ENCODE measurements at places on chromosomes 3 and 15.

DNA sequence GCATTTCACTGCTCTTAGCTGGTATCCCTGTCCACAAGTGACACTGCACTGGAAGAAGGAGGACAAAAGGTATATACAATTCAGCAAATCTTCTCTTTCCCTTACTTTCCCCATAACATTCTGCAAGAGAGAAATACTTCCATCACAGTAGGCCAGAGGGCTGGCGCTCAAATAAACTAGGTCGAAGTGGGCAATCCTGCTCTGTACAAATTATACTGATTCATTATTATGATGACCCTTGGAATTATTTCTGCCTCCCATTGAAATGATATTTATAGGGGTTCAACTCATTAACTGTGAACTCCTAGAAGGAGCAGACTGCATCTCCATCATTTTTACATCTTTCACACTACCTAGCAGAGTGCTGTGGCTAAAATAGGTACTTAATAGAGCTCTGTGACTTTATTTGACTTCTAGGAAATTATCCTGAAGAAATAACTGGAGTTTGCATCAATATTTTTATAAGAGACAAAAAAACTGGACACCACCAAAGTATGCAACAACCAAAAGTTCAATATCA, 80.7 kb downstream of the ADAMTS9 start:
- DNase-seq, result no peak

DNA sequence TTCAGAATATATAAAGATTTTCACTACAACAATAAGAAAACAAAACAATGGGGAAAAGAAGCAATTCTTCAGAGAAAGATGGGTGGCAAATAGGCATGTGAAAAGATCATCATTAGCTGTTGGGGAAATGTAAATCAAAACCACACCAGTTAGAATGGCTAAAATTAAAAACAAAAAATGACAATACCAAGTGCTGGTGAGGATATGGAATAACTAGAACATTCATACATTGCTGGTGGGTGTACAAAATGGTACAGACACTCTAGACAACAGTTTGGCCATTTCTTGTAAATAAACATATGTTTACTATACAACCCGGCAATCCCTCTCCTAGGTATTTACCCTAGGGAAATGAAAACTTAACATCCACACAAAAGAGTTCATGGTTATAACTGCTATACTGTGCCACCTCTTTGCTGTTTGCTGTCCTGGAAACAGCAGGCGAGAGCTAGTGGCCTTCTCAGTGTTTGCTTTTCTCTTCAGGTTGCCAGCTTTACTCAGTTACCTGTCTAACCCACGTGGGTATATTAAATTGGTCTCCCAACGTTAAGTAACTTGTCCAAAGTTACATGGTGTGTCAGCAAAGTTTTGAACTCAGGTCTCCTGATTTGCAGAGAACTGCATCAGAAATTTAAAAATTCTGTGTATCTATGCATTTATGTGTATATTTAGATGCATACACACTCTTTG, 4.6 kb upstream of the NIT2 start:
- no peak for DNase-seq

- no peak for DNase-seq
Measured at GRCh38 chr3:105353485-105354161, 13.1 kb upstream of the ALCAM start.

DNA sequence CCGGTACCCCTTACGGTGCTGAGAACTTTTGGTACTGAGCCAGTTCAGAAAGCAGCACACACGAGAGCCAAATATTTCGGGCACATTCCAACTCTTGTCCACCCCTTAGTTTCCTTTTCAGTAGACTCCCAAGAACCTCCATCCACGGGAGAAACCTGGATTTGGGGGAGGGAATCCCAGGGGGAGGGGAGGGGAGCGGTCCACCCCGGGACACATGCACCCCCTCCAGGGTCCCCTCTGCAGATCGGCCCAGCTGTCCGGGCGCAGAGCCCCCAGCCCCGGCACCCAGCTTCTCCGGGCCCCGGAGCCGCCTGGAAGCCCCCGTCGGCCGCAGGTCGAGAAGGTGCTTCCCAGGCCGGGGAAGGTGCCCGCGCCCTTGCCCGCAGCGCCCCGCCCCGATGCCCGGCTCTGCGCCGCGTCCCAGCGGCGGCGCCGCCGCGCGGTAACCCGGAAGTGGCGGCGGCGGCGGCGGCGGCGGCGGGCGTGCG, 455 bp upstream of the ABHD17C start:
- no peak for DNase-seq

DNA sequence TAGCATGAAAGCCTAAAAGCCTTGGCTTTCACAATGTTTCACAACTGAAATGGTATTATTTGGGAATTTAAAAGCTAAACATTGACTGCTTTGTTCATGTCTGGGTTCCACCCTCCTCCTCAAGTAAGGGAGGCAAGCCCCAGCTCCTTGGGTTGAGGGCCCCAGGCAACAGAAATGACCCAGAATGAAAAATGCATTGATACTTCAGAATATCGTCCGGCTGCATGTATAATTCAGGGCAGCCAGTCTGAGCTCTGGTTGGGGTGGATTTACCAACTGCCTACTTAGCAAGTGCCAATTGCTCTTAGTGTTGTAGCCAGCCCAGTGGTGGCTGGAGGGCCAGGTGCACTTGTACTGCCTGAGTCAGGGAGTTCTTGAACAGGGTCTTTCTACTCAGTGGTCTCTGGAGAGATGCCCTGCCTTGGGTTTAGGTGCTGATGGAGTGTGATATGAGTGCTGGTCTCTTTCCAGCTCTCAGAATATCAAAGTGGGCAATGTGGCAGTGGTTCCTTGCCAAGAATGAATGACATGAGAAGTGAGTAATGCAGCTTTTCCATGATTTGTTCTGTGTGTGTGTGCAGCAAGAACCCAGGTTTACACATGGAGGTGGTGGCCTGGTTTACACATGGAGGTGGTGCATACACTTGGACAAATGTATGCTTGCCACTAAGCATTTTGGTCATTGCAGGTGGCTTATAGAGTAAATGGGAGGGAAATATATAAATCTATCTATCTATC, 40.9 kb upstream of the ADAMTSL3 start:
- no peak for DNase-seq

GRCh38 chr15:95653361-95653805, 677.1 kb upstream of the NR2F2 start:
- DNase-seq, result no peak

DNA sequence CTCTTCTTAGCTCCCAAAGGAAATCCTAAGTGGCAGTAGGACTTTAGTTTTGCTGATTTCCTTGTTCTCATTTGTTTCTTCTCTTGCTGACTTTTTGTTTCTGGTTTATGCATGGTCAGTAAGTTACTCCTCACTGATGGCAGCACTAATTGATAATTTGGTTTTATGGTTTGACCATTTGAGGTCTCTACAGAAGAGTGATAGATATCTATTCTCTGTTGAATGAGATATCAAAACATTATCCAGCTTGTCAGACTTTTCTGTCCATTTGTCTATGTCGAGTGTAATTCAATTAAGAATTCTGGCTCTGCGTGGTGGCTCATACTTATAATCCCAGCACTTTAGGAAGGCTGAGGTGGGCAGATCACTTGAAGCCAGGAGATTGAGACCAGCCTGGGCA, 84.5 kb upstream of the PLXND1 start:
- no peak for DNase-seq

GRCh38 chr3:53846851-53847155, 435 bp downstream of the IL17RB start:
- no peak for DNase-seq

- no peak for DNase-seq
Measured at GRCh38 chr3:181313335-181313734, 323.8 kb upstream of the DNAJC19 start.

- DNase-seq, result no peak
Measured at GRCh38 chr15:64158363-64159134, 4.3 kb downstream of the PPIB start.

GRCh38 chr3:133996996-133997395, 32.7 kb downstream of the SLCO2A1 start:
- DNase-seq, result no peak

- DNase-seq, result no peak
Measured at GRCh38 chr15:92394309-92395097, 822 bp downstream of the ST8SIA2 start.

DNA sequence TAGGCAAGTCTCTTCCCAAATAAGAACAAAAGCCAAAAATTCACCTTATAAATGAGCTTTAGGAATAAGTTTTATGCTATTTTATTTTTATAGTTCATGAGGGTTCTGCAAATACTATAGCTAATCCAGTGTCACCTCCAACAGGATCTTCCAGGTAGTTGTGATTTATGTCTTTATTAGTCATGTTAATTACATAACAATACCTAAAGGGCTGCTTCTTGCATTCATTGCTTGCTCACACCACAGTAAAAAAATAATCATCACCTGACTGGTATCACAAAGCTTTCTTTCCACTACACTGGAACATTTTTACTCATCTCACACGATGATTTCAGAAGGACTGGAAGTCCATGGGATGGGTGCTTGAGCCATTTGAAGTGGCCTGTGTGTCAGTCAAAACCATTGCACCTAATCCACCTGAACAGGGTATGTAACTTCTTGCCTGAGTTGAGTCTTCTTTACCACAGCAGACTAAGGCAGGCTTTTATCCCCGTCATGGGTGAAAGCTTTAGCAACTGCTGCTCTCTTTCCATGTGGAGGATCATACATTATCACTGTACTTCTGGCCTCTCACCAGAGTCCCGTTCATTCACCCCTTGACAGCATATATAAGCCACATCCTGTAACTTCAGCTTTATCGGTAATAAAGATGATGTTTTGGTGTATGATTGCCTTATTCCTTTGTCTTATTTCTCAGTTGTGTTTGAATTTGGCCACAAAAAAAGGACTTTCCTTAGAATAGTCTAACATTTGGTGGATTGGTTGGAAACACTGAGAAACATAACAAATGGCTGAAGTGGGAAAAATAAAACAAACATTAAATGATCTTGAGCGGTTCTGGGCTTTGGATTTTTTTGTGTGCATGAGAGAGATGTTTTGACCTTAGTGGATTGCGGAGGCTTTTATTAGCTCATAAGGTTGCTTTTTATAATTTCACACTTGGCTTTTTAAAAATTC, 382.6 kb upstream of the THBS1 start:
- DNase-seq, result no peak

GRCh38 chr3:101602731-101603130, 28.8 kb downstream of the PCNP start:
- no peak for DNase-seq

GRCh38 chr15:99135194-99135593, 30.3 kb downstream of the SYNM start:
- DNase-seq, result no peak

- no peak for DNase-seq
Measured at GRCh38 chr3:108388136-108389132, 92.1 kb downstream of the HHLA2 start.

GRCh38 chr15:91311986-91312385, 211.9 kb downstream of the SV2B start:
- no peak for DNase-seq

DNA sequence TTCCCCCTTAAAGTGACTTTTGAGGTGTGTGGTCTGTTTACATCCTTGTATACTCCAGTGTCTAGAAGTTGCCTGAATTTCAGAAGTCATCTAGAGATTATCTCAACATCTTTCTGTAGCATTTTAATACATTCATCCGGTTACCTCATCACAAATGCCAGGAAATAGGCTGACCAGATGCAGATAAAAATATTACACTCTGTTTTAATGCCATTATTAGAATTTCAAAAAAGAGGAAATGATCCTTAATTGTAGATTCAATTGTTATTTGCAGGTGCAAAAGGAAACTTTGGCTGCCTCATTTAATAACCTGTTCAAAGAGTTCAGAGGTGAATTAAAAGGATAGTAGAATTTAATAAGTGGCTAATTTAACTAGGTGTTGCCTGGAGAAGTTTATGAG, 290.9 kb downstream of the C3orf38 start:
- no peak for DNase-seq

DNA sequence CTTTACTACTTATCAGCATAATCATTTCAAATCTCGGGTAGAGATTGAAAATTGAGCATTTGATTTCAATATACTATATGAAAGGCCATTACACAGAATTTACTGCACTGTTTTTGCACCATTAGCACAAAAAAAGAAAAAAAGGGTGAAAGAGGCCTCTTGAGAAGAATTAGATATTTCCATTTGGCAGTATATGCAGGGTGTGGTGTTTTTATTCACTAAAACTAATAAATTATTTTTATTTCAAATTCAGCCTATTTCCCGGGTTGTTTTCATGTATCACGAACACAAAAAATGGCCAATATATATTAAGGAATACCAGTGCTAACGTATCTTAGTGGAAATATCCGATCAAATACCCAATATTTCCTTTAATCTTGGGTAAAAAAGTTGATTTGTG, 110.5 kb upstream of the TBL1XR1 start:
- DNase-seq, result no peak

DNA sequence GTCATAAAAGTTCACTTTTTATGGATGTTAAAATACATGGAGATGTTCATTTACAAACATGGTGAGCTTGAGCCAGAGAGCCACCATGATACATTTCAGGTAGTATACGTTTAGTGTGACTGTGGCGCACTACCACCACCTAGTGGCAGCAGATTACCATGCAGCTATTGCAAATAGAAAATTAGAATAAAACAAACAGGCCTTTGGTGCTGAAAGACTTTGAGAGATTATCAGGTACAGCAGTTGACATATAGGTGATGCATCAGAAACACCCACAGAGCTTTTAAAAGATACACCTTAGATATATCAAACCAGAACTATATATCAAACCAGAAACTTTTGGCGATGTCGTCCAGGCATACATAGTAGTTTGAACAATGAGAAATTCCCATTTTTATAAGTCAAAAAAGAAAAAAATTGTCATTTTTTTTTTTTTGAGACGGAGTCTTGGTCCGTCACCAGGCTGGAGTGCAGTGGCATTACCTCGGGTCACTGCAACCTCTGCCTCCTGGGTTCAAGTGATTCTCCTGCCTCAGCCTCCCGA, 42.0 kb upstream of the ICE2 start:
- peak; percentile 80 for DNase-seq

DNA sequence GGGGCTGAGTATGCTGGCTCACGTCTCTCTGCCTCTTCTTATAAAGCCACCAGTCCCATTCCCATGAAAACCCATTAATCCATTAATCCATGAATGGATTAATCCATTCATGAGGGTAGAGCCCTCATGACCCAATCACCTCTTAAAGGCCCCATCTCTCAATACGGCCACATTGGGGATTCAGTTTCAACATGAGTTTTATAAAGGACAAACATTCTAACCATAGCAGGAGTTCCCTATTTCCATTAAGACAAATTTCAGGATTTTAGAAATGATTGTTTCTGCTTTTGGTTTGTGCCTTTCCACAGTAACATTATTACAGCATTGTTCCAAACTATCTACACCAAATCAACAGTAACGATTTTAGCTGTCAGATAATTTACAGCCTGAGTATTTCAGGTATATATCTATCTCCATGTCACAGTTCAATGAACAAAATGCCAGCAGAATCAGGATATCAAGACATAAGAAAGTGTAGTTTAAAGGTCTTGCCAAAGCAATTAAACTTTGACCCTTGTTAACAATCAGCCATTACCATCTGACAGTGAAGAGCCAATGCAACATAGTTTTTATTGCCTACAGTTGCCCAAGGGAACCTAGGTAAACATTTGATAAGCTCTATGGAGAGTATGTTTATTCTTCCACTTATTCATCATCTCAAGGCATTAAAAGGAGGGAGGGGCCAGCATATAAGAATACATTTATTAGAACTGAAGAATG, 3.8 kb downstream of the TSPAN3 start:
- no peak for DNase-seq

- no peak for DNase-seq
Measured at GRCh38 chr3:122356402-122356801, 26.6 kb downstream of the MIX23 start.
